ENCODE measurements at places on chromosomes 13 and 19.

DNA sequence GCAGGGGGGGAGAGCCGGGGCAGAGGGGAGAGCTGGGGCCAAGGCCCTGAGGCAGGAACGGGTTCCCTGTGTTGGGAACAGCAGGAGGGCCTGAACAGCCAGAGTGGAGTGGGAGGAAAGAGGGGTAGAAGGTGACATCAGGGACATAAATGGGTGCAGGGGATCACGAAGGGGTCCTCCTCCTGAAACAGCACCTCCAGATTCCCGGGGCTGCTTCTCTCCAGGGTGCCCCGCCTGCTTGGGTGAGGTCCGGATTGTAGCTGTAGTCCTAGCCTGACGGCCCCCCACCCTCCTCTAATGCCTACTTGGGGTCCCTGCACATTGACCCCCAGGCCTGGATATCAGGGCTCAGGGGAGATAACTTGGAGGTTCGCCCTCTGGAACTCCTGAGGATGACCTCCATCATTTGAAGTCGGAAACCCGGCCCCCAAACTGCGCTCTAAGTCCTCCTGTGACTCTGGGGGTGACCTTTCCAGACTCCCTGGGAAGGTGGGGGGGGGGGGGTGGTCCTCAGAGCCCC lies 473 bp upstream of the SCN1B start:
- DNase-seq, result no peak

DNA sequence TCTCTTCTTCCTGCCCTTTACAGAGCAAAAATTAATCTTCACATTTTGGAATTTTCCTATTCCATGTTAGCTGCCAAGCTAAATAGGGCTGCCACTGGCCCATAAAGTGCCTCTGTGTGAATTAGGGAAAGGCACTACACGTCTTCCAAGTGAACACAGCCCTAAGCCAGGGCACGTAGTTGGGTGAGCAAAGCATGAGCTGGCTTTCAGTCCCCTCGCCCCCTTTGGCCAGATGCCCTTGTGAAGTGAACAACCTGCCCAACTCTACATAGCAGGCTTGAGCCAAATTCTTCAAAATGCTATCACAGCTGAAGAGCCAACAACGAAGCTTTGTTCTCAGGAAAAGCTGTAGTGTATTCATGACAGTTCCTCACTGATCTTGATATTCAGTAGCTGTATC lies 213.1 kb downstream of the OXGR1 start:
- DNase-seq, result no peak

- no peak for DNase-seq
Observed at GRCh38 chr19:18121166-18121565, 23.6 kb downstream of the MAST3 start.

DNA sequence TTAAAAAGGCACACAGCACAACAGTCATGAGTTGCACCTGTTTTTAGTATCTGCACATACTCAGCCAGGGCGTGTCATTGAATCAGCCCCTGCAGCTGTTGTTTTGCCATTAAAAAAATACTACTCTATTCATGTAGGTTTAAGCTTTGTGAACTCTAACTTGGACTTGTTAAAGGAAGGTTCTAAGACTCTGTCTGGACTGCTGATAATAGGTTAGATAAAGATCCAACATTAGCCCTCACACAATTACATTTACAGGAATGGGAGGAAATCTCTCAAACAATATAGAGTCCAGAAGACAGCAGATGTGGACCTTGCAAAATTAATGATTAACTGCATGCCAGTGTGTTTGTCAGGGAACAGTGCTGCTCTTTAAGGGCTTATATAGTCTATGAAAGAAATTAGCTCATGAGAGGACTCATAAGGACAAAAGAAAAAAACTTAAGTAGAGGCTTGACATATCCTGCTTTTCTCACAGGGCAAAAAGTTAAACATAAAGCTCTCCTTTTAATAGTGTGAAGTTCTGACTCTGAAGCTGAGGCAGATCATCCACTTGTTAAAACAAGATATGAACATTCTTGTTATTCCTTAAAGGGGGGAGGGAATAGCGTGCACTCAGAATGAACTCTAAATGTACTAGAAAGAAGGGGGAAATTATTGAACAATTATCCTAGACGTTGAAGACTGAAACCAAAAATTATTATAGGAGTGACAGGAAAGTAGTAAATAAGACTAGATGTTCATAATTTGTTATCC lies 243.6 kb downstream of the NDFIP2 start:
- DNase-seq, result no peak

- peak; percentile 82 for DNase-seq
Observed at GRCh38 chr13:30408319-30409101, 13.8 kb upstream of the UBE2L5 start.

- no peak for DNase-seq
Observed at GRCh38 chr13:37360556-37360955, 238.0 kb downstream of the POSTN start.

DNA sequence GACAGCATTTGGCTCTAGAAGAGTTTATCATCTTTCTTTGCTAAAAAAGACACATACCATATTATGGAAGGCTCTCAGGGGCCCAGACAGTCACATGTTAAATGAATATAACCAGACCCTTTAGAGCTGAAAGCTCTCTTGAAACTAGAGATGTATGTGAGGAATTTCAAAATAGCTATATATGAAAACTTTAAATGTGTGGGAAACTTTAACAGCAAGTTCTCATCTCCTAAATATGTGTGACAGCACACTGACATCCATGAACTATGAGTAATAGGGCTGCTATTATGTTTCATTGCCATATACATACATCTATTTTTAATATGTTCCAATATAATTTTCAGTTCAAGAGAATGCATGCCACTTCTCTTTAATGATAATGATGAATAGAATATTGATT lies 509.5 kb downstream of the GPC6 start:
- DNase-seq, result no peak

DNA sequence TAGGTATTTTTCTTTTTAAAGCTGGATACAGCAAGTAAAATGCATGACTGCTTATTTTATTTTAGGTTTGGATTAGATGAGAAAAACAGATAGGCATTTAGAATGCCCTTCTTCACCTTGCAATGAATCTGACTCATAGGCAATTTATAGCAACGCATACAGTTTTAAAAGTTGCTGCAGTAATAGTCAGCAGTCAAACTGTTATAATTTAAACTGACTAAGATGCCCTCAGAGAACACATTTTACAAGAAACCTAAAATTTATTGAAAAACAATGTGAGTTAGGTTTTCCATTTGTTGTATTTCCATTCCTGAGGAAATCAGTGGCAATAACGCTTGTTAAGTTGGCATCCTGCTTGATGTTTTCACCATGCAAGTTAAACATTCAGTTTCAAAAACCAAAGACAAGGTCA lies 1128.2 kb upstream of the PCDH9 start:
- no peak for DNase-seq

All from stimulated activated CD8-positive, alpha-beta memory T cell treated with anti-CD3 and anti-CD28 coated beads, Interleukin-15, amount 100 ng/mL, for 4 hours (primary cell).